Psoas muscle (tissue), 8 donors: ENCODE measurements at places on chromosomes 7 and 10. TPM values are rescaled to one million over a fixed set of nuclear protein-coding genes. Genes with fewer than 3 reads are reported as not detected.

The FKBP6 gene
- total RNA-seq = not detected

The CHRM2 gene
- not detected for total RNA-seq

The CDK14 gene
- total RNA-seq = 16.6 TPM

The TMEM60 gene
- 11.8 TPM for total RNA-seq

The C1QL3 gene
- not detected for total RNA-seq

The SVOPL gene
- not detected for total RNA-seq

The SNCG gene
- 11.9 TPM for total RNA-seq

The SPRN gene
- total RNA-seq = not detected

The SOSTDC1 gene
- not detected for total RNA-seq

The ARHGEF35 gene
- total RNA-seq = 0.34 TPM

The C10orf62 gene
- 0.56 TPM for total RNA-seq

The PKD2L1 gene
- total RNA-seq = not detected

The KCNIP2 gene
- 2.4 TPM for total RNA-seq

The PNLIPRP3 gene
- not detected for total RNA-seq

The LSM5 gene
- 44.3 TPM for total RNA-seq

The LBX1 gene
- 7.6 TPM for total RNA-seq

The CPN1 gene
- total RNA-seq = not detected

The HSPA12A gene
- total RNA-seq = 11.4 TPM

The PILRA gene
- total RNA-seq = 2.1 TPM

The SUN3 gene
- not detected for total RNA-seq
